ENCODE measurements at places on chromosomes 12 and 14.
A peak's percentile ranks its signal among the peaks of the same experiment; 100 is the strongest.

DNA sequence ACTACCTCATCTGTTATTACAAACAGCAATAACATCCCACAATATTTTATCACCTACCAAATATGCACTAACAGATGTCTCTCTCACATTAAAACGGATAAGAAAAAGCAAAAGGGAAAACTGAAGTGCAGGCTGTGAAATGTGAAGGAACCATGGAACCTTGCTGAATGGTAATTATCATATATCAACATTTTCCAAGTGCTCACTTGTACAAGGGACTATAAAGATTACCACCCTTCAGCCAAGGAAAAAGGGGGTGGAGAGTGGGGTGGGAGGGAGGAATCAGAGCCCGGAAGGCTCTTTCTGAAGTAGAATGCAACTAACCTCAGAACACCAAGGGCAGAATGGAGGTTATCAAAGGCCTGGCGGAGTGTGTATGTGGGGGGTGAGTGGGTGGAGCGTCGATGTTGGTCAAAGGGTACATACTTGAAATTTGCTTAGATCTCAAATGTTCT lies 1.2 kb downstream of the SNX6 start:
- DNase-seq = peak; percentile 25

- DNase-seq = no peak
These were observed 92.6 kb upstream of the HIF1A start for GRCh38 chr14:61602733-61603077.

DNA sequence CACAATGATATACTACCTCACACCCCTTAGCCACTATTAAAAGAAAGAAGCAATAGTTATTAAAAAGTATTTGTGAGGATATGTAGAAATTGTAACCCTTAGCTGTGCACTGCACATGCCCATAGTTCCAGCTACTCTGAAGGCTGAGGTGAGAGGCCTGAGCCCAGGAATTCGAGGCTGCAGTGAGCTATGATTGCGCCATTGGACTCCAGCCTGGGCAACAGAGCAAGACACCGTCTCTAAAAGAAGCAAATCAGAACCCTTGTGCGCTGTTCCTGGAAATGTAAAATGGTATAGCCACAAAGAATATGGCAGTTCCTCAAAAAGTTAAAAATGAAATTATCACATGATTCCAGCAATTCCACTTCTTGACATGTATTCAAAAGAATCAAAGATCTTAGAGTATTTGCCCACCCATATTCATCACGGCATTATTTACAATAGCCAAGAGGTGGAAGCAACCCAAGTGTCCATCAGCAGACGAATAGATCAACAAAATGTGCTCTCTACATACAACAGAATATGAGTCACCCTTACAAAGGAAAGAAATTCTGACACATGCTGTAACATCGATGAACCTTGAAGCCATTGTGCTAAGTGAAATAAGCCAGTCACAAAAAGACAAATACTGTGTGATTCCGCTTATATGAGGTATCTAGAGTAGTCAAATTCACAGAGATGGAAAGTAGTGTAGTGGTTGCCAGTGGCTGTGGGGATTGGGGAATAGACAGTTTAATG lies 23.7 kb upstream of the YLPM1 start:
- no peak for DNase-seq

DNA sequence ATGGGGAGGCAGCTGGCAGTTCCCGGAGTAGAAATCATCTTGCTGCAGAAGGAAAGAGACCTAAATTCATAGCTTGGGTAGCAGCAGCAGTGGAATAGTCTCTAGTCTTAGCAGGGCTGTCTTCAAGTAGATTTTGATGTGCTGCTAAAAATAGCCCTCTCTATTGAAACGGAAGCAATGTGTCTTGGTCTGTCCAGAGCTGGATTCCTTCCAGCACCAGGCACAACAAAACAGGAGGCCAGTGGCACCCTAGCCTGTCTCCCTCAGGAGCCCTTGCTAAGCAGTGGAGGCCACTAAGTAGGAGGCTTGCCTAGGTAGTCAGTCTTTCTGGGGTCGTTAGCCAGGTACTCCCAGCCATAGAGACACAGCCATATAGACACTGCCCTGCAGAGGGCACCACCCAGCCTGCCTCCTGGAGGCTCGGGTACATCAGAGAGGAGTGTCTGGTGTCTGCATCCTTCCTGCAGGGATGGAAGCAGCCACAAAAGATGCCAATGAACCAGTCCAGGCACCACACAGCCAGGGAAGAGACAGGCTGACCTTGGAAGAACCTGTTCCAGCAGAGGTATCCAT lies 97.5 kb downstream of the CRACR2A start:
- peak; percentile 33 for DNase-seq

GRCh38 chr12:3797531-3798048 lies 44.7 kb upstream of the CRACR2A start:
- DNase-seq = no peak

Measured in GM03348 (cell line).